ENCODE measurements at places on chromosomes 7 and 10.
A peak's percentile ranks its signal among the peaks of the same experiment; 100 is the strongest.

GRCh38 chr10:71975871-71976725 is 11.9 kb downstream of the CHST3 start:
- DNase-seq = peak; percentile 91

DNA sequence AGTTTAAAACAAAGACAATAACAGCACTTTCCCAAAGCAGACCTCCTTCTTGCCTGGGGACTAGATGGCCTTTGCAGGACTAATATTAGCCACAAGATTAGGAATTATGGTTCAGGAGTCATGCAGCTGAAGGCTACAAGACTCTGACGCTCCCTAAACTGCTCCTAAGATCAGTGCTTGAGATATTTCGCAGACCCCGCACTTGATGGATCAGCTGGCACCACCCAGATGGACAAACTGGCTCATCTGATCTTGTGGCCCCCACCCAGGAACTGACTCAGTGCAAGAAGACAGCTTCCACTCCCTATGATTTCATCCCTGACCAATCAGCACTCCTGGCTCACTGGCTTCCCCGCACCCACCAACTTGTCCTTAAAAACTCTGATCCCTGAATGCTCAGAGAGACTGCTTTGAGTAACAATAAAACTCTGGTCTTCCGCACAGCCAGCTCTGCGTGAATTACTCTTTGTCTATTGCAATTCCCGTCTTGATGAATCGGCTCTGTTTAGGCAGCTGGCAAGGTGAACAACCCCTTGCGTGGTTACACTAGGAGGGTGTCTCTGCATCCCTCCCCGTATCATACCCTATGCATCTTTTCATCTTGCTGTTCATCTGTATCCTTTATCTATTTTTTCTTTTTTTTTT is 26.9 kb upstream of the NRBF2 start:
- no peak for DNase-seq

DNA sequence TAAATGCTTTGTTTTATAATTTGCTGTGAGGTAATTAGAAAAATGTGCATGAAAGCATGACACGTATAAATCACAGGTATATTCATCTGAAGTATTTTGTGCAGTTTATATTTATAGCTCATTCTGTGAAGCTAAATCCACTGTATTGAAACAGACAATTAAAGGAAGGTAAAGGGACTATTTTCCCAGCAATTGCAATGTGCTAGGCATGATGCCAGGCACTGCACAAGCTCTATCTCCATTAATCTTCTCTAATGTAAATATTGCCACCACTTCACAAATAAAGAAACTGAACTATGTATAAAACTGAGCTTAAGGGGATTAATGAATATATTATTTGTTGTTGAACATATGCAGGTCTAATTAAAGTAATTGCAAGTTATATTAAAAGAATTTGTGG is 1012.5 kb downstream of the NRG3 start:
- DNase-seq = no peak

- DNase-seq = no peak
Observed at GRCh38 chr7:47266131-47266706, 315.7 kb downstream of the TNS3 start.

DNA sequence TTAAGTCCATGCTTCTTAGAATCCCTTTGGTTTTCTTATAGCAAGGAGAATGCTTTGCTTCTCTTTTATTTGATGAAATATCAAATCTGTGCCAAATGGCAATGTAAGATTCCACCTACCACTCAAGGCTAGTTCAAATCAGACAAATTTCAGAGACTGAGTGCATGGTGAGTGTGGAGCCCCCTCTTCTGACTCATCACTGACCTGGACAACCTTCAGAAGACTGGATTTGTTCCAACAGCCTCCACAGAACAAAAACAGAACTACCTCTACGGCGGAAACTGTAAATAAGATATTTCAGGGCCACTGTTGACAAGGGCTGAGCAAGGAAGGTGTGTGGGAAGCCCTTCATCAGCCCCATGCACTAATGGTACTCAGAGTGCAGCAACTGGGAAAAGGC is 21.1 kb downstream of the NCAPG2 start:
- no peak for DNase-seq

DNA sequence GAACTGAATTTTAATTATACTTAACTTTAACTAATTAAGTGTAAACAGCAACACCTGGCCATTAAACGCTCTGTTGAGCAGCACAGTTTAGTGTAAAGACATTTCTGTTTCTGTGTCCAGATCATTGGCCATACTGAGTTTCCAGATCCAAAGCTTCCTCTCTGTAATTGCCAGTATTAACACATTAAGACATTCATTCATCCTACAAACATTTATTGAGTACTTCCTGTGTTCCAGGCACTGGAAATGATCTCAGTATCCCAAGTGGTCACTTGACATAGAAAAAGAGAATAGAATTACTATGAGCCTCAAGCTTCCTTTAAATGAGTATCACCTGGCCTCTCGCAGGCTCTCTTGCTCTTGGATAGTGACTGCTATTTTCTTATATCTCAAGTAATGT is 618.1 kb downstream of the SORCS3 start:
- DNase-seq = no peak

All from C1 segment of cervical spinal cord (tissue), 14 donors.